HT1080 (cell line): ENCODE measurements at places on chromosomes 11 and 22.
A peak's percentile ranks its signal among the peaks of the same experiment; 100 is the strongest.

DNA sequence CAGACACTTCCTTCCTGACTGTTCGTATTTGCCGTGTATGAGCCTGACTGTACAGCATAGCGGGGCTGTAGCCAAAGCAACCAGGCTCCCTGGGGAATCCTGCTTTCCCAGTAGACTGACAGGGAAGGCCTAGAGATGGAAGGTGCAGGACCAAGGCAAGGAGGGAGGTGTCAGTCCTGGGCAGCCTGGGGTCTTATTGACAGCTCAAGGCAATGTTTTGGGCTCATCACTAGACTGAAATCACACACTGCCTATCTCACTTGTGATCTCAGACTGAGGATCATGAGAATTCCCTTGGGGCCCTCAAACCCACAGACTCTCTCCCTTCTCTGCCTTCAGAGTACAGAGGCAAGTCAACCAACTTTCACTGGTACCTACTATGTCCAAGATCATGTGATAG, 346.8 kb upstream of the NARS2 start:
- DNase-seq: no peak

DNA sequence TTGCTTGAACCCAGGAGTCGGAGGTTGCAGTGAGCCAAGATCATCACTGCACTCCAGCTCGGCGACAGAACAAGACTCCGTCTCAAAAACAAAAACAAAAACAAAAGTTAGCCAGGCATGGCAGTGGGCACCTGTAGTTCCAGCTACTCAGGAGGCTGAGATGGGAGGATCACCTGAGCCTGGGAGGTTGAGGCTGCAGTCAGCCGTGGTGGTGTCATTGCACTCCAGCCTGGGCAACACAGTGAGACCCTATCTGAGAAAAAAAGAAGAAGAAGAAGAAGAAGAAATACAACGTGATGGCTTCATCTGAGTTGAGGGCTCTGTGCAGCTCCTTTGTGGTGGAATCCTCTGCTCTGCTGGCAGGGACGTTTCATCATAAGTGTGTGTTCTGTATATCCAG, 10.0 kb upstream of the TNNT3 start:
- no peak for DNase-seq

GRCh38 chr22:22936180-22936914, 48.7 kb downstream of the IGLL5 start:
- DNase-seq: no peak

- no peak for DNase-seq
These were observed 16.6 kb upstream of the GNB1L start for GRCh38 chr22:19871023-19871844.

DNA sequence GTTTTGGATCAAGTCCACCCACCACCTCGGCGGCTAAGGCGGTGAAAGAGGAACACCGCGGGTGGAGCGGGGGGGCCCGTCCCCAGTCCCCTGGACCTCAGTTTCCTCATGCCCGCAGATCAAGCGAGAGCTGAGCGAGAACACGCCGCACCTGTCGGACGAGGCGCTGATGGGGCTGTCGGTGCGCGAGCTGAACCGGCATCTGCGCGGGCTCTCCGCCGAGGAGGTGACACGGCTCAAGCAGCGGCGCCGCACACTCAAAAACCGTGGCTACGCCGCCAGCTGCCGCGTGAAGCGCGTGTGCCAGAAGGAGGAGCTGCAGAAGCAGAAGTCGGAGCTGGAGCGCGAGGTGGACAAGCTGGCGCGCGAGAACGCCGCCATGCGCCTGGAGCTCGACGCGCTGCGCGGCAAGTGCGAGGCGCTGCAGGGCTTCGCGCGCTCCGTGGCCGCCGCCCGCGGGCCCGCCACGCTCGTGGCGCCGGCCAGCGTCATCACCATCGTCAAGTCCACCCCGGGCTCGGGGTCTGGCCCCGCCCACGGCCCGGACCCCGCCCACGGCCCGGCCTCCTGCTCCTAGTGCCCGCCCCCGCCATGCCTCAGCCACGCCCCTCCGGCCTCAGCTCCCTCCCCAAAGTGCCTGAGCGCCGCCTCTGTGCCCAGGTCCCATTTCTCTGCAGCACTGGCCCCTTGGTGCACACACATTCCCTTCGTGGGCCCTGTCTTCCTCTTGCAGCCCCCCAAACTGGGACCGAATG, 12.7 kb downstream of the MAFF start:
- DNase-seq: no peak

GRCh38 chr11:68962527-68963250, 18.1 kb downstream of the MRGPRD start:
- peak; percentile 17 for DNase-seq

DNA sequence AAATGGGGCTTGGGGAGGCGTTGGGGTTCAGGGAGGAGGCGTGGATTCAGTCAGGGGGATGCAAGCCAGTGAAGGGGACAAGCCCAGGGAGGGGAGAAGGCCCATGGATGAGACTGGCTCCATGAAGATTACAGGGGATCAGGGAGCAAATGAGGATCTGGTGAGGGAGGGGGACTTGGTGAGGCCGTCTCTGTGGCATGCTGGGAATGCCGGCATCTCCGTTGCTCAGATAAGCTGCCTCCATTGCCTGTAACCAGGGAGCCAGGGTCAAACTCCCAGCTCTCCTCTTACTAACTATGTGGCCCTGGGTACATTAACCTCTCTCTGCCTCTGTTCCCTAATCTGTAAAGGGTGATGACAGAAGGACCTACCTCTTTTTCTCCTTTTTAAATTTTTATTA, 38.7 kb downstream of the TPBGL start:
- DNase-seq: no peak

GRCh38 chr11:86553265-86553664, 119.2 kb downstream of the ME3 start:
- DNase-seq: no peak

DNA sequence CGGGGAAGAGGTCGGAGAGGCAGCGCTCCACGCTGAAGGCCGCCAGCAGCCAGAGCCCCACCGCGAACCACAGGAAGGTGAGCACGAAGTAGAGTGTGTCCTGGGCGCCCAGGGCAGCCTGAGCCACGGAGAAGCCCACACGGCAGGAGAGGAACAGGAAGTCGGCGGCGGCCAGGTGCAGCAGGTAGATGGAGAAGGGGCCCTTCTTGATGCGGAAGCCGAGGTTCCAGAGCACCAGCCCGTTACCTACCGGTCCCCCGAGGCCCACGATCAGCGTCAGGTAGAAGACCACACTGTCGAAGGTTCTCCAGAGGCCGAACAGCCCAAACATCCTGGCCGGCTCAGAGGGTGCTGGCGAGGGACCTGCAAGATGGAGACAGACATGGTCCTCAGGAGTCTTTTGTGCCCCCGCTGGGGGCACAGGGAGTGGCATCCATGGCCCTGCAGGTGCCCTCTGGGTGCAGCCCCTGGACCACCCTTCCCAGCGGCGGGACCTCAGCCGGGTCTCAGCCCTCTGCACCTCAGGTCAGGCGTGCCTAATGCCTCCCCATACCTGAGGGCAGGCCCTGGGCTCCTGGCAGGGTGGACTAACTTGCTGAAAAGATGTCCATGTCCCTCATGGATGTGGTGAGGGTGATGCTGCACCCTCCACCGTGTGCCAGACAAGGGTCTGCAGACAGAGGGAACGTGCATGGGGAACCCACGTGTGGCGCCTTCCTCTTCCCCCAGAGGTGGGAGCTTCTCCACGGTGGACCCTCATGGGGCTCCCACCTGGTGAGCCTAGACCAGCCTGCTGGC, at the start of gene MRGPRG:
TSS of gene MRGPRG (minus strand) at position 331 of the 798 bp plus-strand sequence. CDS start at position 331, 0 bp downstream.
- DNase-seq: no peak

- peak; percentile 93 for DNase-seq
These were observed 118.8 kb upstream of the CADM1 start for GRCh38 chr11:115623021-115623451.

DNA sequence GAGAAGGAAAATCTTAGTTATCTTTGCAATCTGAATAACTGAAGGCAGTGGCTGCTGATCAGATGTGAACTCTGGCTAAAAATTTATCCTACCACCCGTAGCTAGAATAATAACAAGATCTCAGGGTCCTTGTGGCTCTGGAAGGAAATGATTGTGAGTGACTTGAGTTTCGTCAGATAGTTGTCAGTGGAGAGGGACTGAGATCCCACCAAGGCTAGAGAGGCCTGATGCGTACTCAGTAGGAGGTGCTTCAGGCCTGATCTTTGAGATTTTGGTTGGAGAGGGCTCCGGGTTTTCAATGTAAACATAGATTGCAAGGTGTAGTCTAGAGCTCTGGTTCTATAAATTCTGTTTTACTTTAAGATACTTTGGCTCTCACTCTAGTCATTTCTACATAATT, 1.4 kb downstream of the MADD start:
- no peak for DNase-seq

GRCh38 chr11:120178561-120179056, 32.2 kb upstream of the OAF start:
- peak; percentile 14 for DNase-seq

GRCh38 chr11:91630916-91631673, 593.5 kb upstream of the FAT3 start:
- DNase-seq: no peak

GRCh38 chr22:23072077-23072910, 2.0 kb downstream of the GNAZ start:
- DNase-seq: no peak

DNA sequence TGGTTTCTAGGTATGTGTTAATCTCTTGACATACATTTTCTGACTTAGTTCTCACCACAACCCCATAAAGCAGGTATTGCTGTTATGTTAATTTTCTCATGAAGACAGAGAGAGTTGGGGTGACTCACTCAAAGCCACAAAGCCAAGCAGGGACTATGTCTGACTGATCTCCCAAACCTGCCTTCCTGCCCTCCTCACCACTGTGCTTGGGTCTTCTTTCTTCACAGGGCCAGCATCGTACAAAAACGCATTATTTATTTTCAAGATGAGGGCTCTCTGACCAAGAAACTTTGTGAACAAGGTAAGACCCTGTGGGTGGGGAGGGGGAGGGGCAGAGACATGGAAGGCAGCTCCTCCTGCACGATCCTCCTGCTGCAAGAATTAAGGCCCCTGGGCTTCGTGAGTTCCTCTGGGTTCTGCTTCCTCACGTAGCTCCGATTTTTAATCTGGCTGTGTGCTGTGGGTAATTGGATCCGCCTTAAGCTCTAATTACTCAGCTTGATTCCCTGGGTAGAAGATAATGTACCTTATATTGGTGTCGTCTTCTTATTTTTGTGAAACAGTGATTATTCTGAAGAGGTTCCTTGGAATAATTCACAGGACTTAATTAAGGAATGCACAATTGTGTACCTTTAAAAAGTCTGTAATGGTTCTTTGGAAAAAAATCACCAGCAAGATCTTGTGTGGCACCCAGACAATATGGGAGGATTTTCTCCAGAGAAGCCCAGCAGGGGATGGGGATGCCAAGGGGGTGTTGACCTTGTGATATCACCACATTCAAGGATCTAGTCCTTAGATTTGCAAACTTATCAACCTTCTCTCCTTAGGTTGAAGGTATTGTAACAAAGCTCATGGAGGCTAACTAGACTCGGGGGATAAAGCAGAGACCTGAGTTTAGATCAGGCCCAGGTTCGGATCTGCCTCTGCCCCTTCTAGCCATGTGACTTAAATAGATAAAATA, 112.9 kb downstream of the SPON1 start:
- DNase-seq: peak; percentile 77

GRCh38 chr11:118139578-118139977, 13.0 kb downstream of the SCN4B start:
- DNase-seq: no peak

DNA sequence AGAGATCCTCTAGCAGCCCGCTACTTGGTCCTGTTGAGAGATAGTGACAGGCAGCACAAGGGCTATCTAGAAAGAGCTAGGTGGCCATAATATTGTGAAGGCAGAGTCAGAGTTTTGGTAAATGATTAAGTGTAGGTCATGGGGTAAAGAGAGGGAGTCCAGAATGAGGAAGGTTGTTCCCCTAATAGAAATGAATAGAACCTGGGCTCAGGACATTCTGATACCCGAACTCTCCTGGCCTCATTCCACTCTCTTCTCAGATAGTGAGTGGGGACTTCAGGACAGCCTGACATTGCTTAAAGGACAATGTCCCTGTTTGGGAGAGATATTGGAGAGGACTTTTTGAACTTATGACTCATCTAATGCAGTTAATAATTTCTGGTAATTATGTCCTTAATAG, 20.6 kb downstream of the SLC5A1 start:
- no peak for DNase-seq

DNA sequence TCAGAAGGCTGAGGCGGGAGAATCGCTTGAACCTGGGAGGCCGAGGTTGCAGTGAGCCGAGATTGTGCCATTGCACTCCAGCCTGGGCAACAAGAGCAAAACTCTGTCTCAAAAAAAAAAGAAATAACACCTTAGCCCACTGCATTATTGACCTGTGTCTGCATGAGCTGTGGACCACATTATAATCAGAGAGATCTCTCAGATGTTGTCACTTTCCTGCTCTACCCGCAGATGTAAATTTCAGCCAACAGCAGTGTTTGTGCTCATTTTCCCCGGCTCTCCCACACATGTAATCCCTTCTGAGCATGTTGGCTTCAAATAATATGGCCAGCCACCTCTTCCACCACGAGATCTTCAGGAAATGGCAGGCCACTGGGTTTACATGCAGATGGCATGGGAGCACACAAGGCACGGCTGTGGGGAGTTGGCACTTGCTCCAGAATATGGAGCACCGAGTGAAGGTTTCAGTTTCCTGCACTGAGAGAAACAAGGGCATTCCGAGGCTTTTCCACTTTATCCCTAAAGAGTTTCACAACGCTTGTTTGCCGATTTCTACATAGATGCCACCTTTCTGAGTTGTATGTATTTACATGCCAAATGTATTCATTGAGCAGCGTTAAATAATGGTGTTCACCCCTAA, 19.7 kb downstream of the CDPF1 start:
- DNase-seq: no peak

GRCh38 chr11:19422276-19422675, 181.5 kb upstream of the E2F8 start:
- no peak for DNase-seq

DNA sequence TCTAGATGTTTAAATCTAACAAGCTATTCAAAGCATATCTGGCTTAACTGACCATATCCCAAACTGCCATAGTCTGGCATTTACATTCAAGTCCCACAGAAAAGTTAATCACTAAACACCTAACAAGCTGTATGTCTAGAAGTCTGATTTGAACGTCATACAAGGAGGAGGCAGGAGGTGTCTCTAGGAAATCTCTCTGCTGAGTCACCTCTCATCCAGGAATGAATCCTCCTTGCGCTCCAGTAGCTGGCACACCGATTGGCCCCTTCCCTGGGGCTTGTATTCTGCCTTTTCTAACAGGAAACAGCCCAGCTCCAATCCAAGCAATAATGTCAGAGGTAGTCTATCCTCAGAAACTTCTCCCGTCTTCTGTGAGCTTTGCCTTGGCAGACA, 31.8 kb downstream of the FEZ1 start:
- peak; percentile 66 for DNase-seq

GRCh38 chr11:124329787-124330478, 9.9 kb upstream of the OR8D2 start:
- no peak for DNase-seq

DNA sequence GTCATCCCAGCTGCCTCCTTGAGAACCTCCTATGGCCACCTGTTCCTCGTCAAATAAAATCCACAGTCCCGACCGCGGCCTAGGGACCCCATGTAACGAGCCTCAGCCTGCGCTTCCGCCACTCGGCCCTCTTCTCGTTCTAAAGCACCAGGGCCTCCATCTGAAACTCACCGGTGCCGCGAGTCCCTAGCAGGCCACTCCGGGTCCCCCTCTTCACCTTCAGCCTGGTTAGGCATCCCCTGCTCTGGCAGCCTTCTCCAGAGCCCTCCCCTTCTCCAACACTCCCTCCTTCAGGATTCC, 2.4 kb upstream of the SSTR3 start:
- no peak for DNase-seq

GRCh38 chr11:104609311-104610085, 288.8 kb downstream of the CASP12 start:
- DNase-seq: peak; percentile 39
